ENCODE measurements at places on chromosomes 2 and 18.
A peak's percentile ranks its signal among the peaks of the same experiment; 100 is the strongest.

- no peak for DNase-seq
These were observed 992 bp downstream of the TSHZ1 start for GRCh38 chr18:75211626-75211952.

DNA sequence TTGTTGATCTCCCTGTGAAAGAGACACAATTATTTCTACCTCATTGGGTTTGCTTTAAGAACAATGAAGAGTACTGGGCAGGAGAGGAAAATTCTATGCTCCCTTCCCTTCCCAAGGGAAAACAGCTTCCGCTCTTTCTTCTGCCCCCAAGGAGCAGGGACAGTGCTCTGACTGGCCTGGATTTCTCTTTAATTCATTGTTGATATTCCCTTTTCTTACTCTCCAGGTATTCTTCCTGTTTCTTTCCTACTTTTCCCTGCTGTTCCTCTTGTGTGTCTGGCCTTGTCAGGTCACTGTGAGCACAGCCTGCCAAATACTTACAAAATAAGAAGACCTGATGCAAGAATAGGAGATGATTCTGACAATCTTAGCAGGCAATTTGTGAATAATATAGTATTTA is 49.6 kb upstream of the SPAG16 start:
- no peak for DNase-seq

DNA sequence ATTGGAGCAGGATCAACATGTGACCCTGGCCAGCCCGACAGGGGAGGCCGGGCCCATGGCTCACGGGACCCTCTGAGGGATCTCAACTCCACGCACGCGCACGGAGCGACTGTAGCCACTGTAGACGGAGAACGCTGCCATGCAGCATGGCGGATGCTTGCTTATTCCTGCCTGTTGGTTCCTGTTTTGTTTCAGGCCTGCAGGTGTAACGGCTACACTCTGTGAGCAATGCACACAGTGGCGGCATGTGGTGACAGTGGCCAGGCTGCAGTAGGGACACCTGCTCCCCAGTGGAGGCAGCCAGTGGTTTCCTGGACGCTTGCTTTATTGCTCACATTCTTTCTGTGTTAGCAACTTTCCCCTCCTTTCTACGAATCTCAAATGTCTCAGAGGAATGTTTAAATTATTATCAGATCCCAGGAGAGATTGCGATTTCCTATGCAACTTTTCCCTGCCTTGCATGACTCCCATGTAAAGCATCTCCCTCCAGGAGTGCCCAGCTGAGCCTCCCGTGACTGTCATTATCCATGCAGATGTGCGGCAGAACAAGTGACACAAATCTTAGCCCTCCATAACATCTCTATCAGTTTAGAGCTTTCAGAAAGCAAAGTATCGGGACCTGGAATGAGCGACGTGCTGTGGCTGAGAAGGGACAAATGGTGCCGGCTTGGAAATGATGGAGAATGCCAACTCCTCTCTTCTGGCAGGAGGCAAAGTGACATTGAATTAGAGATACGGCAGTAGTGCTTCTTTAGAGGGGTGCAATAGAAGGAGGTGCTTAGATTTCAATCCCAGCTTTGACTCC is 209.7 kb downstream of the ASB1 start:
- no peak for DNase-seq

DNA sequence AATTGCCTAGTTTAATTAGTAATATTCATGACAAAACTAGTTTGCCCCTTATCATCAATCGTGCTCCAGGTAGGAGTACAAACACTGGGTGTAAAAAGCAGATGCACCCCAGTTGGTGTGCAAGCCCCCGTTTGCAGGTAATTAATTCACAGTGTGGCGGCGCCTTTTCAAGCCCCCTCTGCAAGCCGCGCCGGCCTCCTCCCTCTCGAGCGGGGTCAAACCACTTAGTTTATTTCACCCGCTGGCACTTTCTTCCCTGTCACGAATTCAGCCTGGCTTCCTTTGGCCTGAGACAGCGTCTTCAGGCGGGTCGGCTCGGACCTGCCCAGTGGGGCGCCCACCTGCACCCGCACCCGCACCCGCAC is 64.7 kb upstream of the MAPRE2 start:
- DNase-seq, result no peak

- no peak for DNase-seq
These were observed 86.6 kb upstream of the FAM237A start for GRCh38 chr2:206555721-206556120.

DNA sequence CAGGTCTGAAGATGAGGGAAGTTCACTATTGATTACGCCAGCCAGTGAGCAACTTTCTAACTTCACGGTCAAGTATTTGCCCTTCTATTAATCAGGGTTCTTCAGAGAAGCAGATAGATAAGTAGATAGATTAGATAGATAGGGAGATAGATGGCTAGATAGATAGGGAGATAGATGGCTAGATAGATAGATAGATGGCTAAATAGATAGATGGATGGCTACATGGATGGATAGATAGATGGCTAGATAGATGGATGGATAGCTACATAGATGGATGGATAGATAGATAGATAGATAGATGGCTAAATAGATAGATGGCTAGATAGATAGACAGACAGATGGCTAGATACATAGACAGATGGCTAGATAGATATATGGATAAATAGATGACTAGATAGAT is 4.8 kb upstream of the INPP5D start:
- no peak for DNase-seq

DNA sequence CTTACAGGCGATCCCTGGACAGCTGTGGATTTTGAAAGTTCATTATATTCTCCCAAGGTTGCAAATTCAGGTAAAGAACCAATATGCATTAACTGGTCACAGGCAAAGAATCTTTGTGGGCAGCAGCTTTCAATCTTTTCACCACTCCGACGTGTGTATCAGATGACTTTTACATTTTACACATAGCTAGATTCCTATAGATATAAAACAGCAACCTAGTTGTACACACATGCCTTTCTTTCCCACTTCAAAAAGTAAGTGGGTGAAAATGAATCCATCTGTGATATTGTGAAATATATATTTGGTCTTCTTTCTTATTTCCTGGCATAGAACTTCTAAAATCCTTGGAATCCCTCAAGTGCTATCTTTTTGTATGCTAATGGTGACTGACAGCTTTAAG is 72.5 kb downstream of the SCG2 start:
- DNase-seq, result no peak

DNA sequence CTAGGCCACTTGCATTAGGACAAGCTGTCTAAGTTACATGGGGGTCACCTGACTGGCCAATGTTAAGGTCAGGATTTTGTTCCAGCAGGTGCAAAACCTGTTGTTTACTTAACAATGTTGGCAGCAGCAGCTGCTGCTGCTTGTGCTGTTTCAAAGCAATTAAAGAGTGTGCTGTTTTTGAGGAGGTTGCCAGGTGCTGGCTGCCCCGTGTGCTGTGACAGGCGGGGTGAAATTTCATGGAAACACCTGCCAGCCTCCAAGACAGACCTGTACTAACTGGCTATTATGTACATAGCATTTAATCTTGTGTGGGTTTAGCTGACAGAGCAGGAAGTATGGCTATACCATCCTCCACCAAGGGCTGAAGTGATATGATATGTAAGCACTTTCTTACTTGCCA is 224.9 kb downstream of the ASXL3 start:
- DNase-seq, result no peak

DNA sequence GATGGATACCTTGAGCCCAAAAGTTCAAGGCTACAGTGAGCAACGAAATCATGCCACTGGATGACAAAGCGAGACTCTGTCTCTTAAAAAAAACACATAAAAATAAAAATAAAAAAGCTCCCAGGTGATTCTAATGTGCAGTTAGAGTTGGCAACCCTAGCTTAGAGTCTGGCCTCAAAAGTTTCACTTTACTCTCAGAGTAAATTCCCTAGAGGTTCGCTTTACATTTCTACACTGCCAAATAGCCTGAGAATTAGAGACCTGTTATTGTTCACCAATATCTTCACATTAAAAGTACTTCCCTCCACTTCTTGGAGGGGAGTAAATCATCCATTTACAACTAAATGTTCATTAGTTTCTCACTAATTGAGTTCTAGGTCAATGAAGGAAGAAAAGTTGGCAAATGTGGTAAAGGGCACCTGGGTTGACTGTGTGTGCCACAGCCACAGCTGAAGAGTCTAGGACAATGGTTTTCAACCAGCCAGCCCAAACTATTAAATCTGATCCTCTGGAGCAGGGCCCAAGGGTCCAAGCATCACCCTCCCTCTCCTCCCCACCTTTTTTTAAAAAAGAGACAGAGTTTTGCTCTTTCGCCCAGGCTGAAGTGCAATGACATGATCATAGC is 15.2 kb upstream of the TMEM37 start:
- no peak for DNase-seq

- peak; percentile 40 for DNase-seq
These were observed 6.0 kb upstream of the GPR55 start for GRCh38 chr2:230930928-230931555.

DNA sequence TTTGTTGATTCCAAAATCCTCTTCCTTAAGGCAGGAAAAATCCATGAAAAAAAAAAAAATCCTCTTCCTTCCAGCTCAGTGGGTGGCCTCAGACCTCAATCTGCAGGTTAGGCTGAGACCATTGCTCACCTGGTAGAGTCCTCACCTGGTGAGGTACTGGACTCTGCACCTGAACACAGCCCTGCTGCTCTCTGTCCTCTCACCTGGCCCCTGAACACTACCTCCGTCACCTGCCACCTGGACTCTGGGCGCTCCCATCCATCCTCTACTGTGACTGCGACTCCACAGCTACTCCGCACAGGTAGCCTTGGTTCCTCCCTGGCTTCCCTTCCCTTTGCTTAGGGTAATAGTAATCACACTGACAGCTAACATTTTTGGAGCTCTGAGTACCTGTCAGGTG is 22.1 kb downstream of the TYMS start:
- DNase-seq, result no peak

- DNase-seq, result no peak
These were observed 8.4 kb downstream of the ITM2C start for GRCh38 chr2:230872968-230873660.

Data from left forelimb (tissue), 1 donor.